ENCODE measurements at places on chromosomes 7 and 10. TPM values are rescaled to one million over a fixed set of nuclear protein-coding genes. Genes with fewer than 3 reads are reported as not detected.

- no peak for DNase-seq
Observed at GRCh38 chr7:154699417-154699816, 303.5 kb downstream of the PAXIP1 start.

GRCh38 chr7:101531726-101532357 is 97.3 kb downstream of the MYL10 start:
- no peak for DNase-seq

DNA sequence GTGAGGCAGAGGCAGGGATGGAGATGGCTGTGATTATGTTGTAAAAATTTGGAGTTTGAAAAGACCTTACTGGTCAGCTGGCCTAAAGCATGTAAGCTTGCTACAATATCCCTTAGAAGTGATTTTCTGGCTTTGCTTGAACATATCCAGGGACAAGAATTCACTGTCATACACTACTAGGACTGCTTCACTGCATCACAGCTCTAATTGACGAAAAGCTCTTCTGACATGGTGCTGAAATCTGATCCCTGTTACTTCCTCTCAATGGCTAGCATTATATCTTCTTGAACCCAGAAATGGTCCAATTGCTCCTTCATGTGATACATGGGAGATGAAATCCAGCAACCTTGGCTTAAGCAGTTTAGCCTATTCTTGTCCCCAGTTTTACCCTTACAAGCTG is 197.7 kb upstream of the HPS1 start:
- no peak for DNase-seq

GRCh38 chr7:103343758-103344452 is 662 bp downstream of the DNAJC2 start:
- peak; percentile 45 for DNase-seq

DNA sequence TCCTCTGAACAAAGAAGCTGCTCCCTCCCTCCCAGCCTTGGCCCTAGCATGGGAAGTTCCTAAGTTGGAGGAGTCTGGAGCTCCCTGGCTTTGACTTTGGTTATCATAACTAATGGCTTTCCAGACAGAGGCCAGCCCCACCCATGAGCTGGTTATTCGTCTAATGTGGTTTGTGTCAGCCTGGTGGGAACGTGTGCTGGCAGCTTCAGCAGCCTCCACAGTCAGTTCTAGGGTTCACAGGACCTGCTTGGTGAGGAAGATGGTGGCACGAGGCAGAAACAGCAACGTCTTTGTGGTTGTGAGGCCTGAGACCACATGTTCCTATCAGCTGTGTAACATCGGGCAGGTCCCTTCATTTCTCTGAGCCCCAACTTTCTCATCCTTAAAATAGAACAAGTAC is 103.1 kb downstream of the PAXIP1 start:
- no peak for DNase-seq

- DNase-seq: no peak
Observed at GRCh38 chr10:97180363-97180755, 5.4 kb downstream of the SLIT1 start.

- no peak for DNase-seq
Observed at GRCh38 chr10:104067525-104067924, 18.2 kb downstream of the COL17A1 start.

- DNase-seq: no peak
Observed at GRCh38 chr7:32158076-32158475, 87.9 kb upstream of the PDE1C start.

Gene RBP3
- total RNA-seq: not detected

Gene ZNF425
- total RNA-seq: 5.2 TPM

Gene RPEL1
- total RNA-seq: not detected
